ENCODE measurements at places on chromosomes 3 and 15. TPM values are rescaled to one million over a fixed set of nuclear protein-coding genes. Genes with fewer than 3 reads are reported as not detected.
A peak's percentile ranks its signal among the peaks of the same experiment; 100 is the strongest.

GRCh38 chr15:74220475-74221248, 15.5 kb upstream of the CCDC33 start:
- DNase-seq = no peak

GRCh38 chr3:152817400-152817799, 17.5 kb upstream of the P2RY1 start:
- DNase-seq = no peak

GRCh38 chr3:4848176-4848825, 130.9 kb upstream of the BHLHE40 start:
- no peak for DNase-seq

GRCh38 chr15:88401996-88402656, 65.1 kb downstream of the MRPL46 start:
- DNase-seq = no peak

DNA sequence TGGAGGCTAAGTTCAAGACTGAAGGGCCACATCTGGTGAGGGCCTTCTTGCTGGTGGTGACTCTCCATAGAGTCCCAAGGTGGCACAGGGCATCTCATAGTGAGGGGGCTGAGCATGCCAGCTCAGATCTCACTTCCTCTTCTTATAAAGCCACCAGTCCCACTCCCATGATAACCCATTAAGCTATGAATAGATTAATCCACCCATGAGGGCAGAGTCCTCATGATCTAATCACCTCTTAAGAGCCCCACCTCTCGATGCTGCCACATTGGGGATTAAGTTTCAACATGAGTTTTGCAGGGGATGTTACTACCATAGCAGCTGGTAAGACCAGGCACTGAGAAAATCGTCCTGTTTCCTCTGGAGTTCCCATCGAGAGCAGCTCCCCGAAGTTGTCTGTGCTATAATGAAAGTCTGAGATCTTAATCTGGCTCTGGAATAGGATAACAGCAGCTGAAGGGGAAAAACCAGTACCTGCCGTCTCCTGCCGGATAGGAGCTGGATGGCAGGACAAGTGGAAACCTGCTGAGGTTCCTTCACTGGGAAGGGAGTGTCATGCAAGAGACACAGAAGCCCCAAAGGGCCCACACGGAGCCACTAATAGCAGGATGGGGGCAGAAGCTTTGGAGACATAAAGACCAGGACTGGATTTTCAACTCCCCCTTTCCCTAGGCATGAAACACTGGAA, 79.5 kb upstream of the EPHB3 start:
- DNase-seq = no peak

- DNase-seq = no peak
These were observed 18.2 kb downstream of the HEG1 start for GRCh38 chr3:125037498-125038150.

DNA sequence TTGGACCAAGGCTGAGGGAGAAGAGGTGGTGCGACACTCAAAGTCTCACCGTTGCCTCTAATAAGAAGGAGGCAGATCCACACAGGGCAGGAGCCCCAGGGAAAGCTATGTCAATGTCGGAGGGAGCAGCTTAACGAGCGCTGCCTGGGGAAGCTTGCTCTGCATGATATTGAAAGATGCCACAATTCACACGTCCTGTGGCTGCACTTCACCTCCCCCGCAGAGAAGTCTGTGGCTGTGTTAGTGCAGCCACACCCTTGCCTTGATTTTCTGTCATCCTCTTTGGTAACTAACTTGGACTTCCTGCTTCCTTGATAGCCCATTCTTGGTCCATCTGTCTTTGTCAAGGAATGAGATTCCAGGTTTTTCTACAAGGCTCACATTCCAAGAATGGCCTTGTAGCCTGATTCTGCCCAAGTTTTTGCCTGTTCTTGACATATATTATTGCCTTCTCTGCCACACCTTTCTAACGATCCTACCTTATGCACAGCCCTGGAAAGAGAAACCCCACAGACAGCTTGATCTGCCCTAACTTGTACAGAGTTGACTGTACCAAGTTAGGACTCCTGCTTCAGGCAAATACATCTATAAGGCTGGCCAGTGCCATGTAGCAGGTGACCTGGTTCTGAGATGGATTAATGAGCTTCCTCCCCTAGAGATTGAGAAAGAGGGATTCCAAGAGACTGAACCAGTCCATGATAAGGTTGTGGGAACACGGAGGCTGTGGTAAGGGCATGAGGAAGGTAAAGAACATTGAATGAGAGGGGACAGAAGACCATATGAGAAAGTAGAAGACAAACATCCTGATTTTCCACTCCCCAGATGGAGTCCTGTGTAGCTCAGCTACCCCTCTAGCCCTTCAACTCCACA, 153.0 kb upstream of the WNT5A start:
- DNase-seq = no peak

DNA sequence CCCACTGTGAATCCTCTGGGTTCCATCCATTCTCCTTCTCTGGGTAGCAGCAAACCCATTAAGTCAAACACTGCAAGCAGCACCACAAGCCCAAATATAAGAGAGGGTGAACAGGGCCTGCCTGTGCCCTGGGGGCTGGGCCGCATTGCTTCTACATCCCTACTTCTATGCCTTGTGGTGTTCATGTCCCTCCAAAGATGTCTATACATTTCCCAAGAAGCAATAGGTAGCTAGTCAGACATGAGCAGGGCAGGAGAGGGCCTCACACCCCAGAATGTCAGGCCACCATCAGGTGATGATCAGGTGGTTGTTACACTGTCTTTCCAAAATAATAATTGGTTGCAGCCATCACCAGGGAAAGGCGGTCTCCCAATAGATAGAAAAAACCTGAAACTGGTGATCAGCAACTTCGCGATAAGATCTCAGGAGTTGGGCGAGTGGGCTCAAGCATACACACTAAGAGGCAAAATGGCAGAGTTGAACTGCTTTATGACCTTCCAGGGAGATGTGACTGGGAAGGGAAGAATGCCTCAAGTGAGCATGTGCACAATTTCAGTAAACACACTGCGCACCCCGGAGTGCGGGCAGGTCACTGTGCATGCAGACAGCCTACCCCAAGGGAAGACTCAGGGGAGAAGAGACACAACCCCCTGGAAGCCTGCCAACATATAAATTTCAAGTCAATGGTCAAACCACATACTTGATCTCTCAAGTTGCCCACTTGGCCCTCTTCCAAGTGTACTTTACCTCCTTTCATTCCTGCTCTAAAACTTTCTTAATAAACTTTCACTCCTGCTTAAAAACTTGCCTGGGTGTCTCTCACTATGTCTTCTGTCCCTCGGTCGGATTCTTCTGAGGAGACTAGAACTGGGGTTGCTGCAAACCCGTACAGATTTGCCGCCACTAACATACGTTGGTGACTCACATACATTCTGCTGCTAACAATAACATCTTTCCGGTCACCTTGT, 39.9 kb downstream of the KLF15 start:
- no peak for DNase-seq

GRCh38 chr15:45993508-45993907, 358.7 kb downstream of the SQOR start:
- DNase-seq = no peak

DNA sequence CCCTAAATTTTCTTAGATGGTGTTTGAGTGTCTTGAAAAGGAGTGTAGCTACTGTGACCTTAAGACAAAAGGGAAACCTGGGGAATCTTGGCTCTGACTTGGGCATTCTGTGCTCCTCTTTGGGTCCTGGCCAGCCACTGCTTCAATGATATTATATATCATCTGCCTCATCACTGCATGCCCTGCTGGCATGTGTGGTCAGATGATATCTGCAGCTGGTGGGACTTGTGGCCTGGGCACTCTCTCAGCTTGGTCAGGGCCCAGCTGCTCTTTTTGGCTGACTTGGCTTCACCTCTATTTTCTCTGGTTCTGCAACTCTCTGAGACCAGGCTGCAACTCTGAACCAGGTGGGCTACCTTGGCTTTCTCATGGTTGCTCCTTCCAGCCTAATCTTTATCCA, 446.1 kb upstream of the RARB start:
- no peak for DNase-seq

- no peak for DNase-seq
These were observed 2.1 kb downstream of the LDHAL6B start for GRCh38 chr15:59208613-59209249.

GRCh38 chr3:185646382-185647133, 60.5 kb downstream of the SENP2 start:
- DNase-seq = no peak

- no peak for DNase-seq
These were observed 87.7 kb downstream of the LIPC start for GRCh38 chr15:58519516-58519915.

DNA sequence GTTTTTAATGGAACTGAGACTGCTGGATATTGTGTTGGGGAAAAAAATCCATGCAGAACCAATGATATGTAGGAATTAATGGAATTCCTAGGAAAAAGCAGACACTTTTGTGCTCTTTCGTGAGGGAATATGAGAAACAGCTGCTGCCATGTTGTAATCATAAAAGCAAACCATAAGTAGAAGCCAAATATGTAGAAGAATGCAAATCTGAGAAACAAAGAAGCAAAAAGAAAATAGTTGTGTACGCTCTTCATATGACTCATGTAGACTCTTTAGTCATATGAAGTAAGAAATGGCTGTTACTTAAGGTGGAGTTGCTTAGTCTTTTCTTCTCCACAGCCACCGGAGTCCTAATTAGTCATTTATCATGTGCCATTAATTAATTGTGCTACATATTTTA, 298.6 kb upstream of the ZNF717 start:
- DNase-seq = peak; percentile 41

- DNase-seq = no peak
These were observed 78.6 kb downstream of the VGLL4 start for GRCh38 chr3:11565072-11565471.

DNA sequence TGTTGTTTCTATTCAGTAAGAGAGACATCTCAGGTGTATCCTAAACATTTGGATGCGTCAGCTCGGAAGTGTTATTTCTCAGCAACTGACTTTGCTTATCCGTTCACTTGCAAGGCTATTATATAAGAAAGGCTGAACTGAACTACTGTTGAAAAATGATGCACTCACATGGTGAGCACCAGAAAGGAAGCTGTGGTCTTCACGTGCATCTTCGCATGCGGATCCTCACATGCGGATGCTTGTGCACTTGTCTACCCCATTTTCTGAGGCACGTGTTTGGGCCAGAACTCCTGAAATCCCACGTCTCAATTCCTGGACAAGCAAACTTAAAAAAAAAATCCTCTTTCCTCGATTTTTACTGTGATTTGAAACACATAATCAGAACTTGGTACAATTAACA, 63.2 kb downstream of the PDZRN3 start:
- DNase-seq = no peak

DNA sequence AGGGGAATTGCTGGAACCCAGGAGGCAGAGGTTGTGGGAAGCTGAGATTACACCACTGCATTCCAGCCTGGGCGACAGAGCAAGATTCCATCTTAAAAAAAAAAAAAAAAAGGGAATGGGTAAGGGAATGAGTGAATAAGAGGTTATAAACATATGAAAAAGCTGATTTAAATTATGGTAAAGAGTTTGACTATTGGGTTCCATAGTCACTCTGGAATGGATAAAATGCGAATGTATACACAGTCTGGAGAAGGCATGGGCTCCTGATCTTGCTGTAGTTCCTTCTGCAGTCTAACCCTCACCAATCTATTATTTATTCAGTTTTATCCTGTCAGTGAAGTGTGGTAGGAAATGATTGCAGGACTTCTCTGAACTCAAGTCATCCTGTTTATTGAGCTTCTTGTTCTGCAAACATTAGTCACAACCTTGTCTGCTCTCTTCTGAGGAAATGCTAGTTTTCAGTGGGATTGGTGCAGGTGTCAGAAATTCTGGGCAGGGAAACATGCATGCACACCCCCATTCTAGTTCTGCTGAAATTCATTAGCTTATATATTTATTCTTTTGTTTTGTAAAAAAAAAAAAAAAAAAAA, 190.9 kb upstream of the CFAP20DC start:
- DNase-seq = peak; percentile 43

DNA sequence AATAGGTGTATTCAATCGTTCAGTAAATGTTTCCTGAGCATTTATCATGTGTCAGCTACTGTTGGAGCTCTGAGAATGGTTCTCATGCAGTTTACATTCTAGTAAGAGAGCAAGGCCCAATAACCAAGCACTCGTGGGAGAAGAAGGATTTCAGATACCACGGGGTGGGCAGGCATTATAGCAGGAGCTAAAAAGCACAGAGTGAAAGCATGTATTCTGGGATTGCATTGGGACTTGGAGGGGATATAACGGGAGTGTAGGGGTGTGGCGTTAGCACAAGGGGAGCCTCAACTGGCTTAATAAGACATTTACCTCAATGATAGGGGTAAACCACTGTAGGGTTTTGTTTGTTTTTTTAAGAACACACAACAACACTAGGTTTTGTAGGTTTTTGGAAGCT, 1.6 kb upstream of the SIAH2 start:
- DNase-seq = no peak

DNA sequence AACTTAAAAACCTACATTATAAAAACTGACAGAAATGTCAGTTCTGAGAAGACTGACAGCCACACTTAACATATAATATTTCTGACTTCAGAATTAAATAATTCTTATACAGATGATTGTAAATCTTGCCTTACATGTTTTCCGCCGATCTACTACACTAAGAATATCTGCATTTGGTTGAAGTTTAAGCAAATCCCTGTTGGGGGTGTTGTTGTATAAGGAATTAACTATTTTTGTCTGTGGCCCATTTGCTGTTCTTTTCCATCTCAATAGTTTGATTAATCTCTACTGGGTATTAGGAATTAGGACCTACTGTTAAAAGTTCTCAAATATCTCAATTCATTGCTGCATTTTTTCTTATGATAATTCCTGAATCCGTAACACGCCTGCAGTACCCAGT, 838.3 kb upstream of the ROBO1 start:
- no peak for DNase-seq

GRCh38 chr15:59378855-59379254, 6.2 kb upstream of the MYO1E start:
- DNase-seq = no peak

- peak; percentile 31 for DNase-seq
These were observed 193.4 kb downstream of the SUCLG2 start for GRCh38 chr3:67460841-67461510.

GRCh38 chr3:32835961-32836360, 18.2 kb downstream of the TRIM71 start:
- no peak for DNase-seq

The SENP8 gene
- 1.6 TPM for polyA plus RNA-seq

The RASSF1 gene
- 55.6 TPM for polyA plus RNA-seq

The C3orf85 gene
- polyA plus RNA-seq = not detected

The DUOXA2 gene
- polyA plus RNA-seq = not detected

The FAM3D gene
- not detected for polyA plus RNA-seq

The DUSP7 gene
- 27.8 TPM for polyA plus RNA-seq

The GOLGA8A gene
- 33.8 TPM for polyA plus RNA-seq

The GOLGA8Q gene
- 0.44 TPM for polyA plus RNA-seq

The TMEM40 gene
- polyA plus RNA-seq = 0.29 TPM

The WWTR1 gene
- 65.3 TPM for polyA plus RNA-seq

The ITIH4 gene
- 0.26 TPM for polyA plus RNA-seq

The PTX3 gene
- 135 TPM for polyA plus RNA-seq

The GOLGA8R gene
- polyA plus RNA-seq = 0.46 TPM

The PAQR5 gene
- polyA plus RNA-seq = 2.3 TPM

The AAGAB gene
- polyA plus RNA-seq = 26.1 TPM

The TRIM71 gene
- not detected for polyA plus RNA-seq

The PLSCR4 gene
- polyA plus RNA-seq = 3.9 TPM

The ESYT3 gene
- polyA plus RNA-seq = 0.03 TPM

The CD86 gene
- not detected for polyA plus RNA-seq

Measured in IMR-90 (cell line).